Hepatocyte (in vitro differentiated cells): ENCODE measurements at places on chromosomes 7 and 10. TPM values are rescaled to one million over a fixed set of nuclear protein-coding genes. Genes with fewer than 3 reads are reported as not detected.

Gene GPNMB
- polyA plus RNA-seq = 27.9 and 36.3 TPM in 2 replicates

Gene REPIN1
- polyA plus RNA-seq = 102 and 107 TPM in 2 replicates

Gene CYP2E1
- 0.47 TPM in 1 of 2 replicates, not detected in the other for polyA plus RNA-seq

Gene PDE6C
- 0.15 TPM in 1 of 2 replicates, not detected in the other for polyA plus RNA-seq

Gene CTNNA3
- 12.9 and 19.7 TPM in 2 replicates for polyA plus RNA-seq
